ENCODE measurements at places on chromosomes 5 and 9.
A peak's percentile ranks its signal among the peaks of the same experiment; 100 is the strongest.

DNA sequence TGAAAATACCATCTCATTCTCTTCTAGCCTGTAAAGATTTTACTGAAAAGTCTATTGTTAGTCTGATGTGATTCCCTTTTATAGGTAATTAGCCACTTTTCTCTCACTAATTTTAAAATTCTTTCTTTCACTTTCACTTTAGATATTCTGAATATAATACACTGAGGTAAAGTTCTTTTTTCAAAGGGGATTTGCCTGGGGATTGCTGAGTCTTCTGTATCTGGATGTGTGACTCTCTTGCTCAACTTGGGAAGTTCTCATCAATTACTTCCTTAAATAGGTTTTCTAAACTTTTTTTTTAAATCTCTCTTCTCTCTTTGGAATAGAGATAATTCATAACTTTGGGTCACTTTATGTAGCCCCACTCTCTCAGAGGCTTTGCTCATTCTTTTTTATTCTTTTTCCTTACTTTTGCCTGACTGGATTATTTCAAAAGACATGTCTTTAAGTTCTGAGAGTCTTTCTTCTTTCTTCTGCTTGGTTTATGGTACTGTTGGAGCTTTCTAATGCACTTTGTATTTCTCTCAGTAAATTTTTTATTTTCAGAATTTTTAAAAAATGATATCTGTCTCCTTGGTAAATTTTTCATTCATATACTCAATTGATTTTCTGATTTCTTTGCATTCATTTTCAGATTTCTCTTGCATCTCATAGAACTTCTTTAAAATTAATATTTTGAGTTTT, 55.9 kb upstream of the IL12B start:
- no peak for DNase-seq

DNA sequence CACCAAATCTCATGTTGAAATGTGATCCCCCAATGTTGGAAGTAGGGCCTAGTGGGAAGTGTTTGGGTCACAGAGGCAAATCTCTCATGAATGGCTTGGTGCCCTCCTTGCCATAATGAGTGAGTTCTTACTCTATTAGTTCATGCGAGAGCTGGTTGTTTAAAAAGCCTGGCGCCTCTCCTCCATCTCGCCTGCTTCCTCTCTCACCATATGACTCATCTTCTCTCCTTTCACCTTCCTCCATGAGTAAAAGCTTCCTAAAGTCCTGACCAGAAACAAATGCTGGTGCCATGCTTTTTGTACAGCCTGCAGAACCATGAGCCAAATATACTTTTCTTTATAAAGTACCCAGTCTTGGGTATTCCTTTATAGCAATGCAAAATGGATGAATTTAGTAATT, 20.9 kb upstream of the ARHGAP26 start:
- peak; percentile 76 for DNase-seq

DNA sequence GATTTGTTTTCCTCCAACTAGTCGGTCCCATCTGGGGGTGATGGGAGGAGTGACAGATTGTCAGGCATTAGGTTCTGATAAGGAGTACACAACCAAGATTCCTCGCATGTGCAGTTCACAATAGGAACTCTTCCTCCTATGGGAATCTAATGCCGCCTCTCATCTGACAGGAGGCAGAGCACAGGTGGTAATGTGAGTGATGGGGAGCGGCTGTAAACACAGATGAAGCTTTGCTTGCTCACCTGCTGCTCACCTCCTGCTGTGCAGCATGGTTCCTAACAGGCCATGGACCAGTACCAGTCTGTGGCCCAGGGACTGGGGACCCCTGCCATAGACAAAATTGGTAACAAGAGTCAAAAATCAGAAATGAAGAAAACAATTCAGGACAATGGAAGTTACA, 173.3 kb upstream of the HMHB1 start:
- no peak for DNase-seq

- DNase-seq, result peak; percentile 80
Measured at GRCh38 chr5:123511290-123511647, 708 bp upstream of the CSNK1G3 start.

GRCh38 chr9:28923351-28923750, 1350.1 kb upstream of the C9orf72 start:
- no peak for DNase-seq

DNA sequence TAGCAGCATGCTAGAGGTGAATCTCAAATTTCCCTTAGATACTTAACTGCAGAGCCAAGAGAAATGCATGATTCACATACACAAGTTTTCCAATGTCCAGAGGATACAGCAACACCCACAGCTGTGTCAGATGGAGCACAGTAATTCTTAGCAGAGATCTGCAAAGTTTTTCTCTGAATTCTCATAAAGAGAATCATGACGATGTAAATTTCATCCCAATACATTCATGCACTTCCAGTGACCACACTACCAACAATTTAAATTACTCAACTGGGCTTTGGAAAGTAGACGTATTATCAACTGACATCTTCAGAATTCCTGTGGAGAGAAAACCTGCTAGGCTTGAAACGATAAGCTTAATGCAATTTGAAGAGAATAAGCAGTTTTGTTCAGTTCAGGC, 378.8 kb upstream of the TLE4 start:
- DNase-seq, result peak; percentile 61

DNA sequence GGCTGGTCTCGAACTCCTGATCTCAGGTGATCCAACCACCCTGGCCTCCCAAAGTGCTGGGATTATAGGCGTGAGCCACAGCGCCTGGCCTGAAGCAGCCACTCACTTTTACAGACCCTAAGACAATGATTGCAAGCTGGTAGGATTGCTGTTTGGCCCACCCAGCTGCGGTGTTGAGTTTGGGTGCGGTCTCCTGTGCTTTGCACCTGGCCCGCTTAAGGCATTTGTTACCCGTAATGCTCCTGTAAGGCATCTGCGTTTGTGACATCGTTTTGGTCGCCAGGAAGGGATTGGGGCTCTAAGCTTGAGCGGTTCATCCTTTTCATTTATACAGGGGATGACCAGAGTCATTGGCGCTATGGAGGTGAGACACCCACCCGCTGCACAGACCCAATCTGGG, 1.5 kb downstream of the CA9 start:
- DNase-seq, result no peak
